ENCODE measurements at places on chromosomes 4 and X.

- no peak for DNase-seq
These were observed 101.2 kb downstream of the ARSF start for GRCh38 chrX:3142259-3143042.

- no peak for DNase-seq
These were observed 69.8 kb downstream of the RGS12 start for GRCh38 chr4:3362431-3363287.

DNA sequence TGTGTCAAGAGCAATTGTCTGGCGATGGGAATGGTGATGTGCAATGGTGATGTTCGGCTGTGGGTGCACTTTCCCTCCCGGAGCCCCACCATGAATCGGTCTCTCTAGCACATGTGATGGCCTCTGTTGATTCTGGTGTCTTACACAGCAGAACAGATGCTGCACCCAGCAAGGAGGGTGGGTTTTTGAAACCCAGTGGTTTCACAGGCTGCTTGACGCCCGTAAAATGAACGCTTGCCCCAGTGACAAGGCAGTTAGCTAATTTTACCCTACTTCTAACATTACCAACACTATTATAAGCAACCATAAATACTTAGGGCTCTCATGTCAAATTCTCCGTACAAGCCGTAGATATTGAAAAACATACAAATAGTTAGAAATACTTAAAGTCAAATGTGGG, 5.9 kb upstream of the ANOS1 start:
- DNase-seq, result no peak

- DNase-seq, result no peak
These were observed 103.7 kb downstream of the MGST2 start for GRCh38 chr4:139769364-139769763.

- no peak for DNase-seq
These were observed 191.0 kb downstream of the CCSER1 start for GRCh38 chr4:90318193-90318592.

- DNase-seq, result no peak
These were observed 1.4 kb downstream of the ARX start for GRCh38 chrX:25014366-25014838.

DNA sequence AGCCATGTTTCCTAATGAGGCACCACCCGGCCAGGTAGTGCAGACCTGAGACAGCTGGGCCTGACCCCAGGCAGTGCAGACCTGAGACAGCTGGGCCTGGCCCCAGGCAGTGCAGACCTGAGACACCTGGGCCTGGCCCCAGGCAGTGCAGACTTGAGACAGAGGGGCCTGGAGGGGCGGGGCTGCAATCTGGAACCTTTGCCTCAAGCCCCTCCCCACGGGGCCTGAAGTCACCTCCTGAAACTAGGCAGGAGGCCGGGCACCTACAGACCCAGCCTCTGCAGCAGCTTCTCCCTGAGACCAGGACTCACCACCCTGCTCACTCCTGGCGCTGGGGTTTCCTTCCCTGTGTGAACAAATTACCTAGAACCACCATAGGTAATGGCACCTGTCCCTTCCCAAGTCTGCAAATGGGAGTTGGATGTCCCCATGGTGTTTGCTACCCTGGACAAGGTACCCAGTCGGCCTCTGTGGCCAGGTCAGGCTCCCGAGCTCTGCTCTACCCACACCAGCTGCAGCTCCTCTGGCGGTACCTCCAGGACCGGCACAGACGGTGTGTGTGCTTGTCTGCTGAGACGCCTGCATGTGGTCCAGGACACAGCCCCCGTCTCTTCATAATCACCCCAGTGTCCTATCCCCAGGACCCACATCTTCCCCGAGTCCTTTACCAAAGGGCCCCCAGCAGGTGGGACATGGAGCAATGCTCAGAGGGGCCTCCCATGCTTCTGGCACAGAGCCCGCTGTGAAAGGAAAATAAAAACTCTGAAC, 53.1 kb upstream of the C4orf50 start:
- DNase-seq, result no peak

DNA sequence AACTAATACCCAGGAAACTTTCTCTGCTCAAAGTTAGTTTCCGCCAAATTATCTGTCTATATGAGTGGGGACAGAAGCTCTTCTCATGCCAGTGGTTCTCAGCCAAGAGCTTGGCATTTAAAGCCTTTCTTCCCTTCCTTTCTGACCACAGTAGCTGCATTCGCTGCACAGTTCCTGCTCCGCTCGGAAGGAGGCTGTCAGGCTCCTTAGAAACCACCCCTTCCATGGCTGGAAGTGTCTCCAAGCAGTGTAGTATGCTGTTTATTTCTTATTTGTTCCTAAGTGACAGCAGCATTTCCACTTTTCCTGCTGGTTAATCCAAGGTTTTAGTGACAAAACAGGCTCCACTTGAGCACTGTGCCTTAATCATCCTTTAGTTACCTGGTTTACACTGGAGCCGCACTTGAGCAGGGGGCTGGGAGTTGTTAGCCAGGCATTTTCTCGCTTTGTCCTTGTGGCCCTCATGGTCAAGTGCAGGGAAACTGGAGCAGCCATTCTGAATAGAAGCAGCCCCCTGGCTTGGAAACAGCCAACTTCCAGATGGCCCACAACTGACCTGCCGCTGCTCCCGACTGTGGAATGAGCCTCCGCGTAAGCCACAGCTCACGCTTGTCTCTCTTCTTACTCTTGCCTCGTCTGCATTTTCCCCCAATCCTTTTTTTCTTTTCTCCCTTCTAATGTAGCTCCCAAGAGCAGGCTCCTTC, 739.4 kb upstream of the TENM3 start:
- no peak for DNase-seq

DNA sequence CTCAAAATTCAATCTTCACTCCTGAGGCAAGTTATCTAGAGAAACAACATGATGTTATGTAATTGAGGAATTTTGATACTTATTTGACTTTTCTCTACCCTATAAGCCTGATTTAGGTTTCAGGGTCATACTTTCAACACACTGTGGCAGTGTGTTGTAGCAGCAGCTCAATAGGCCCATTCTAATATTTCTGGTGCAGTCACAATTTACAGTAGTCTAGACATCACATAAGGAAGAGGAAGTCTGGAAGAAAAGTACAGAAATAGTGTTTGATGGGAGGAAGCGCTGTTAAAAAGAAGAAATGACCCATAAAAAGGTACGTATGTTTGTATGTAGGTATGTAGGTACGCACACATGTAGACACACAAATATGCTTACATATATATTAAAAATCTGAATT, 194.3 kb downstream of the ARHGAP24 start:
- no peak for DNase-seq

DNA sequence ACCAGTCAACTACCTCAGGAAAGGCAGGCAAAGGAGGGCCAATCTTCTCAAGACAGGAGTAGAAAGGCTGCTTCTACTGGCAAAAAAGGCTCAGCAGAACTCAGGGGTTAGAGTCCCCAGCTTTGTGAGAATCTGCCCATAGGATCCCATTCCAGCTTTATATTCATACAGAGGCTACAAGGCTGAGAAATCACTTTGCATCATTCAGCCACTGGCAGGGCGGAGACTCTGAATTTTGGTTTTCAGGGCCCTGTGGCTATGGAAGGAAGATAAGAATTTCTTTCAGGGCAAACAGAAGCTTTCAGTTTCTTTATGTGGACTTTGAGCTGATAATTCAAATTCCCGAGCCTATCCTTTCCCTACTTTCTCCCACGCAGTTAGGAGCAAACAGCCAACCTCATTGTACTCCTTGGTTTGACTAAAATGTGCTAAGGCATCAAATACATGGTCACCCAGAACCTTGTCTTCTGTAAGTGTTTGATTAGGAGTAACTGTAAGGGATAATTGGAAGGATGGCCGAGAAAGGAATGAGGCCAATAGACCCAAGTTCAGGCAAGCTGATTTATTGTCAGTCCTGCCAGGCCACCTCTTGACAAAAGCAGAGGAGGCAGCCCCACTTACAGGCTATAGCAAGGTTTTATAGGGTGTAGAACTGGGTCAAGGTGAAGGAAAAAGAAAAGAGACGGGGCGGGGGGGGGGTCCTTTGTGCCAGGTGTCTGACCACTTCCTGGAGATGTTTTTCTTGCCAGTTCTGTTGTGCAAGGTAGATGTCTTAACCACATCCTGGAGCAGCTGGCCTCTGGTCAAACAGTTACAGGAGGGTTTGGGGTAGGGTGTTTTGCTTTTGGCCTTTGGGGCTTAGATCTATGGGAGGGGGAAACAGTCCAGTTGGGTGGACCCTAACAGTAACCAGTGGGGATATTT, 165.3 kb upstream of the PPP1R2C start:
- no peak for DNase-seq

DNA sequence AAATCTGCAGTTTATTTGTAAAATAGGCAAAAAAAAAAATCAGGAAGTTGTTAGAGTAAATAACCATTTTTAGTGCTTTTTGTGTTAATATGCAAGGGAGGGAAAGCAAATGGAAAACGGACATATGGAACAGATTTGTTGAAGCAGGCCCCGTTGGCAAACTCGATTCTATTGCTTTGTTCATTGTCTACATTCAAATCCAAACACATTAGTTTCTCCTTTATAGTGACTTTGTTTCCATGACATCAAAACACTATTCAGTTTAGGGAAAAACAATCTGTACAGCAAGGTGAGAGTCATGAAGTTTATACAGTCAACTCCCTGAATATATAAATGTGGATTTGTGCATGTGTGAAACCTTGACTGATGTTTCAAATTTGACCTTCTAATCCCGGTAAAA, 142.2 kb downstream of the FAM47A start:
- no peak for DNase-seq

- DNase-seq, result no peak
These were observed 60.5 kb upstream of the RPL34 start for GRCh38 chr4:108559911-108560310.

Measured in stimulated activated CD8-positive, alpha-beta memory T cell treated with anti-CD3 and anti-CD28 coated beads, Interleukin-2, amount 100 ng/mL, for 48 hours (primary cell).